ENCODE measurements at places on chromosomes 11 and 22.

- DNase-seq, result no peak
Measured at GRCh38 chr22:30680991-30681770, 13.5 kb upstream of the OSBP2 start.

GRCh38 chr11:60977836-60978235 lies 6.4 kb downstream of the CD6 start:
- no peak for DNase-seq

- DNase-seq, result no peak
Measured at GRCh38 chr22:46178755-46179505, 28.6 kb downstream of the PPARA start.

- no peak for DNase-seq
Measured at GRCh38 chr11:14381968-14382367, 23.0 kb upstream of the RRAS2 start.

GRCh38 chr22:27099946-27100722 lies 442.7 kb downstream of the MIAT start:
- no peak for DNase-seq

- no peak for DNase-seq
Measured at GRCh38 chr22:37906364-37907008, 389 bp downstream of the MICALL1 start.

Measured in fibroblast of the conjunctiva (primary cell).